ELF-1 (cell line): ENCODE measurements at places on chromosomes 16 and 17.
A peak's percentile ranks its signal among the peaks of the same experiment; 100 is the strongest.

DNA sequence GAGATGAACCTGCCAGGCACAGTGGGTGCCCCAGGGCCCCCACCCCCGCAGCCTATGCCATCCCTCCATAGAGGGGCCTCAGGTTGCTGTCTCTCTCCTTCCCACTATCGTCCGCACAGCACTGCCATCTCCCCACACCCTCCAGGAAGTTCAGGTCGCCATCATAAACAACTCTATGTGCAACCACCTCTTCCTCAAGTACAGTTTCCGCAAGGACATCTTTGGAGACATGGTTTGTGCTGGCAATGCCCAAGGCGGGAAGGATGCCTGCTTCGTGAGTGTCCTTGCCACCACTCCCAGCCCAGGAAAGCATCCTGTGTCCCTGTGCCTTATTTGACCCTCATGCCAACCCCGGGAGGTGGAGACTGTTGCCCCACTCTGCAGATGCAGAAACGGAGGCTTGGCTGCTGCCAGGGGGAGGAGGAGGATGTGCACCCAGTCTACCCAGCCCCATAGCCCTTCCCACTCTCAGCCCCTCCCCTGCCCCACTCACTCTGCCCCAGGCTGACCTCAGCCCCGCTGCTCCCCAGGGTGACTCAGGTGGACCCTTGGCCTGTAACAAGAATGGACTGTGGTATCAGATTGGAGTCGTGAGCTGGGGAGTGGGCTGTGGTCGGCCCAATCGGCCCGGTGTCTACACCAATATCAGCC is 3.9 kb downstream of the PRSS21 start:
- no peak for DNase-seq

DNA sequence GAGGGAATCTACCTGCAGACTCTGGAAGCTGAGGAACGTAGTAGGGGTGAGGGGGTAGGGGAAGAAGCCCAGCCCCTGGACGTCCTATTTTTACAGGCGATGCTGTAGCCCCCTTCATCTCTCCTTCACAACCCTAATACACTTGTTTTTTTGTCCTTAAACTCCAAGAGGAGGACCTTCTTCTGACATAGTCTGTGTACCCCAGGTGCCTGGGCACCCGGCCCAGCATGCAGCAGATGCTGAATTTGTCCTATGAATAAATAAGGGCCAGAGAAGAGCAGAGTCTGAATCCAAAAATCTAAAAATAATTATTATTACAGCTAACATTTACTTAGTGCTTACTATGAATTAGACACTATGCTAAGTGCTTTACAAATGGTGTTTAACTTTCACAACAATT is 5.1 kb downstream of the KIF18B start:
- no peak for DNase-seq

DNA sequence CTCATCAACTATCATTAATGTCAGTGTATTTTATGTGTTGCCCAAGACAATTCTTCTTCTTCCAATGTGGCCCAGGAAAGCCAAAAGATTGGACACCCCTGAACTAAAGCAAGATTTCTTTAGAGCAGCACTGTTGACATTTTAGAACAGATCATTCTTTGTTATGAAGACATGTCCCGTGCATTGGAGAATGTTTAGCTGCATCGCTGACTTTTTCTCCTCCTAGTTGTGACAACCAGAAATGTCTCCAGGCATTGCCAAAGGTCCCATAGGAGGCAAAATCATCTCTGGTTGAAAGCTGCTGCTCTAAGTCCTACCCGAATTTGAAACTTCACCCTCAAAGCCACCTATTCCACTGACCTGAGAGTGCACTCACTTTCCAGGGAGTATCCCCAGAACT is 62.7 kb upstream of the IRX6 start:
- no peak for DNase-seq

DNA sequence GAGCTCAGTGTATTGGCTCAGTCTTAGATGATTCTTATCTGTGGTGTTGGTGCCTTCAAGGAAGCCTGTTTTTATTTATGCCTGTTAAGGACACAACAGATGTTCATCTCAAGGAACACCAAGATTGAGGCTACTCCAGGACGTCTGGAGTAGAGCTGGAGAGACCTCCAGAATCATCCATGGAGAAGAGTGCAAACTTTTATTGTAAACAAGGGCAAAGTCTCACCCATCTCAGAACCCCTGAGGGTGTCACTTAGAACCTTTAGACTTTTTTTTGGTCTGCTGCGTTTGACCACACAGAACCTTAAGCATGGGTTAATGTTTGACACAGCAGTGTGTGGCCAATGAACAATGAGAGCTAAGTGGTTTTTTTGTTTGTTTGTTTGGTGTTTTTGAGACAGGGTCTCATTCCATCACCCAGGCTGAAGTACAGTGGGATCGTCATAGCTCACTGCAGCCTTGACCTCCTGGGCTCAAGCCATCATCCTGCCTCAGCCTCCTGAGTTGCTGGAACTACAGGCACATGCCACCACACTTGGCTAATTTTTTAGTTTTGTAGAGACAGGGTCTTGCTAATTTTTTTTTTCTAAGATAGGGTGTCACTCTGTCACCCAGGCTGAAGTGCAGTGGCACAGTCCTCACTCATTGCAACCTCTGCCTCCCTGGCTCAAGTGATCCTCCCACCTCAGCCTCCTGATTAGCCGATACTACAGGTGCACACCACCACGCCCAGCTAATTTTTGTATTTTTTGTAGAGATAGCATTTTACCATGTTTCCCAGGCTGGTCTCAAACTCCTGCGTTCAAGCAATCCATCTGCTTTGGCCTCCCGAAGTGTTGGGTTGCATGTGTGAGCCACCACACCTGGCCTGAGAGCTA is 16.3 kb downstream of the SLC47A1 start:
- DNase-seq, result no peak

DNA sequence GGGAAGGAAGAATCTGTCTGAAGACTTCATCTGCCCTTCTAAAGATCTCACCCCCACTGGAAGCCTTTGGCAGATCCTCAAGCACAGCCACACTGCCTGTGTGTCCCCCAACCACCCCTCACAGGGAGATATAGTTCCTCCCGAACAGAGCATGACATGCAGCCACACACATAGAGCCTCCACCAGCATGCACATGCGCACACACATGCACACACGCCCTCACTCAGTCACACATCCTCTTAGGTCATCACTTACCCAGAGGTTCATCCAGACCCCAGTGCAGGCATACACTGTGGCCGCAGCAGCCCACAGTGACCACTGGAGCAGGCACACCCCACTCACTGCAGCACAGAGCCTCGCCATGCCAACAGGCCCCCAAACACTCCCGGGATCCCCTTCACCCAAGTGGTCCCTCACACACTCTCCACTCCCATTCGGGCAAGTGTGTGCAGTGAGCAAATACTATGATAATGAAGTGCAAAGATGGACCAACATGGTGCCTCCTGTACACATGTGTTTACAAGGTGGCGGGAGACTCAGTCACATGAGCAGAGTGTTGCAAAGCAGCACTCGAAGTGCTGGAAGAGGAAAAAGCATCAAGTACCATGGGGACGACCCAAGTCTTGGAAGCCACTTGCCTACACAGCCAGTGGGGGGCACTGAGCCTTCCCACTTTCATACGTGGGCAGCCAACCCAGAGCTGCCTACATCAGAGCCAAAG is 17.0 kb upstream of the SP6 start:
- no peak for DNase-seq

- peak; percentile 67 for DNase-seq
Observed at GRCh38 chr17:50051082-50051576, 4.8 kb upstream of the ITGA3 start.

DNA sequence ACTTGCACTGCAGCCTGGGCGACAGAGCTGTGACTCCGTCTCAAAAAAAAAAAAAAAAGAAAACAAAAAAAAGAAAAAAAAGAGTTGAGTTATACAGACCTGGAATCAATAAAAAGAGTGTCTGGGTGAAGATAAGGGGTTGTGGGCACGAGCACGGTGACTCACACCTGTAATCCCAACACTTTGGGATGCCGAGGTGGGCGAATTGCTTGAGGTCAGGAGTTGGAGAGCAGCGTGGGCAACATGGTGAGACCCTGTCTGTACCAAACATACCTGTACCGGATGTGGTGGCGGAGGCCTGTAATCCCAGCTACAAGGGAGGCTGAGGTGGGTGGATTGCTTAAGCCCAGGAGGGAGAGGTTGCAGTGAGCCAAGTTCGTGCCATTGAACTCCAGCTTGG is 1.3 kb upstream of the TRAP1 start:
- no peak for DNase-seq

GRCh38 chr17:47368262-47368661 is 44.5 kb downstream of the EFCAB13 start:
- DNase-seq, result no peak

DNA sequence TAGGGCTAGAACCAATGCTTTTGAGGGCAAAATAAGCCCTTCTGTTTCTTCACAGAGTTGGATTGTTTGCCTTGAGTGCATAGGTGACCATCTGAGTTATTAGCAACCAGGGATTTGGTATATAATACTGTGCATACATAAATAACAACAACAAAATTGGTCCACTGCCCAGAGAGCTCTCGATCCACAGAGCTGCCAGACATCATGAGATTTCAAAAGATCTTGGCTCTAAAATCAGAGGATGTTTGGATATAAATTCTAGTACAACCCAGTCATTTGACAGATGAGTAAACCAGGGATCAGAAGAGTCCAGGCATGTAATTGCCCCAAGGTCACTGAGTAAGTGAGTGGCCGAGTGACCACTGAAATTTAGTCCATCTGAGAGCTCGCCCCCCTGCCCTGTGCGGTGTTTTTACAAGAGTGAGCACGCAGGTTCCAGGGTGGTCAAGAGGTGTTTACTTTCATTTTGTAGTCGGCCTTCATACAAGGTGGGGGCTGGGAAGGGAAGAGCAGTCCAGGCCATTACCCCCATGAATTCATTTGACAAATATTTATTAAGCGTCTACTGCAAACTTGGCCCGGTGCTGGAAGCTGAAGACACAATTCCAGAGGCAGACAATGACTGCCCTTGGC is 1.8 kb upstream of the MT2A start:
- DNase-seq, result no peak

DNA sequence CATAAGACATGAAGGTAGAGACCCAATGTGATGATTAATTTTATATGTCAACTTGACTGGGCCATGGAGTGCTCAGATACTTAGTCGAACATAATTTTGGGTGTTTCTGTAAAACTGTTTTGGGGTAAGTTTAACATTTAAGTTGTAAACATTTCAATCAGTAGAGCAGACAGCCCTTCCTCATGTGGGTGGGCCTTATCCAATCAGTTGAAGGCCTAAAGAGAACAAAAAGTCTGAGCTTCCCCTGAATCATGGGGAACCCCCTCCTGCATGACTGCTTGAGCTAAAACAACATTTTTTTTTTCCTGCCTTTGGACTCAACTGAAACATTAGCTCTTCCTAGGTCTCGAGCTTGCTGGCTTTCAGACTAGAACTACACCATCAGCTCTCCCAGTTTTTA is 327.3 kb upstream of the SOX9 start:
- DNase-seq, result no peak

GRCh38 chr16:2040787-2041522 is 6.7 kb downstream of the NTHL1 start:
- no peak for DNase-seq

- no peak for DNase-seq
Observed at GRCh38 chr16:64292953-64293352, 828.9 kb downstream of the CDH11 start.

DNA sequence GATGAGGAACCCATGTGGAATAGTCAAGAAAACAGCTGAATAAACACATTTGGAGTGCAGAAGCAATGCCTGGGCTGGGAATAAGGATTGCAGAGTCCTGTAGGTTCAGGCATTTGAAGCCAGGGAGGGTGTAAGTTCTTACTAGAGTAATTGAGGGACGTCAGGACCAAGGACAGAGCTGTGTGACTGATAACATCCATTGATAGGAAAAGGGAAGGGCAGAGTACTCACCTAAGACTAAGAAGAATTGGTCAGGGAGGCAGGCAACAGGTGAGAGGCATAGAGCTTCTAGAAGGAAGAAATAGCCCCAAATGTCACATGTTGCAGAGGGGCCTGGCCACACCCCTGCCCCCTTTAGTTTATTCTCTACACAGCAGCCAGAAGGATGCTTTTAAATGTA is 79.8 kb upstream of the TMEM132E start:
- peak; percentile 20 for DNase-seq

DNA sequence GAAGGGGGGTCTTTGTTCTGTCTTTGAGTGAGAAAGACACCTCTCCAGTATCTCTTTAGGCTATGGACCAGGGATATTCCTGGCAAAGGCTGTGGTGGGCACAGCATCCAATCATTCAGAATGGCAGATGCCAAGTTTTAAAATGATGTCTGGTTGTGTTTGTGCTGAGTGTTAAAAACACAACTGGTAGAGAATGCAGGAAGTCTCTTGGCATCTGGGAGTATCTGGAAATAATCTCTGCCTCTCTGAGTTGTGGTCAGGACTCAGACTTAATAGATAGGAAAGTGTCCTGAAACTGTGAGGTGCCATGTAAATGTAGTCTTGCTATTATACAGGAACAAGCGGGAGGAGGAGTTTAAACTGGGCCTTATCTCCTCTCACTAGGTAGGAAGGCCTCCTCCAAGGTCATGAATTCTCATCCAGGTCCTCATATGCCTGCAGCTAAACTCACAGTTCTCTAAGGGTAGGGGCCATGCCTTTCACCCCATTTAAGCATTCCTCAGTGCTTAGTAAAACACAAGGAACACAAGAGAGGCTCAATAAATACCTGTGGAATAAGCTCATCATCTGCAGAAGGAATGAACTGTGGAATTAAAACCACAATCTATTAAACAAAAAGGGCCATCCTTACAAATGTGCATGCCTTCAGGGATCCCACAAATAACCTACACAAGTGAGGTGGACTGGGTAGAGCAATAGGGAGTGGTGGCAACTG is 317.6 kb downstream of the CBLN1 start:
- DNase-seq, result no peak

- DNase-seq, result no peak
Observed at GRCh38 chr16:30350134-30350871, 4.8 kb downstream of the CD2BP2 start.

DNA sequence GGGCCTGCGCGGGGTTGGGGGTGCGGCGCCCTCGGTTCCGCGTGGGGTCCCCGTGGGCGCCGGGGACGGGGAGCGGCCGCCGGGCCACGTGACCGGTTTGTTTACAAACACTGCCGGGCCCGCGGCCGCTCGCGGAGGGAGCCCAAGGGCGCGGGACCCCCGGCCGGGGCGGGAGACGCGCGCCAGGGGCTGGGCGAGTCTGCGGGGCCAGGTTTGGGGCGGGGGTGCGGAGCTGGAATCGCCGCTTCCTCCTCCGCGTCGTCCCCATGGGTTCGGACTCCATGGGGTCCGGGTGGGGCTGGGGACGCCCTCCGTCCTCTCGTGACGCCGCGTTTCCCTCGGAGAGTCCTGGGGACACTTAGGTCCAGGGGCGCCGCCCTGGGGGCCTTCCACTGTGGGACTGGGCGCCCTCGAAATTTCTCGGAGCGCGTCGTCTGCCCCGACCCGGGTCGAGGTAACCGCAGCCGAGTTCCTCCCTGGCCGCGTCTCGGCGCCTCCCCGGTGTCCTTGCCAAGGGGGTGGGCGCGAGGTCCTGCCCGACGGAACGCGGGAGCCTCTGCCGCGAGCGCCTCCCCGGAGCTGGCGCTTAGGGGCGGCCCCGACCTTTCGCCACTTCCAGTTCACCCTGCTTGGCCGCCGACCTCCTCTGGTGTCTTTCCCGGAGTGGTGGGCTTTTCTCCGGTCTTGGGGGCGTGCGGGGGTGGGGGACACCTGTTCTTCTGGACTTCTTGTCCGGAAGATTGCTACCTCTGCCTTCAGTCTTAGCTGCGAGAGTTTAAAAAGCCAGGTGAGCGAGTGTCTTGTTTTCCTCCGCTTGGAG is 684 bp downstream of the YPEL2 start:
- DNase-seq, result peak; percentile 44
